Frontal cortex (tissue), 4 donors: ENCODE measurements at places on chromosomes 6 and 20. TPM values are rescaled to one million over a fixed set of nuclear protein-coding genes. Genes with fewer than 3 reads are reported as not detected.

The CDH26 gene
- total RNA-seq = 0.41 TPM

The ZBTB2 gene
- total RNA-seq = 11.4 TPM

The NOL4L gene
- 13.0 TPM for total RNA-seq

The NDUFAF4 gene
- 56.3 TPM for total RNA-seq

The SLC2A10 gene
- 3.7 TPM for total RNA-seq

The RAMACL gene
- total RNA-seq = 0.82 TPM

The CGAS gene
- 1.2 TPM for total RNA-seq

The FILIP1 gene
- 2.9 TPM for total RNA-seq

The EPHA7 gene
- 65.6 TPM for total RNA-seq

The FOXC1 gene
- 4.1 TPM for total RNA-seq

The HDGFL1 gene
- under 0.01 TPM for total RNA-seq

The EPPIN gene
- not detected for total RNA-seq

The CALHM6 gene
- total RNA-seq = 4.5 TPM

The DDO gene
- 0.41 TPM for total RNA-seq

The CAP2 gene
- 39.9 TPM for total RNA-seq

The SPATA25 gene
- 2.0 TPM for total RNA-seq

The FAM217A gene
- not detected for total RNA-seq

The GABRR1 gene
- total RNA-seq = not detected
